H1 (cell line): ENCODE measurements at places on chromosomes 1 and 21. TPM values are rescaled to one million over a fixed set of nuclear protein-coding genes. Genes with fewer than 3 reads are reported as not detected.
A peak's percentile ranks its signal among the peaks of the same experiment; 100 is the strongest.

KRTAP21-2 gene
- total RNA-seq = not detected in 2 replicates

CTSS gene
- total RNA-seq = not detected in 2 replicates

MIXL1 gene
- 1.5 and 2.7 TPM in 2 replicates for total RNA-seq

HES3 gene
- total RNA-seq = 54.3 and 67.9 TPM in 2 replicates

RGS4 gene
- total RNA-seq = 0.46 and 0.74 TPM in 2 replicates

DNA sequence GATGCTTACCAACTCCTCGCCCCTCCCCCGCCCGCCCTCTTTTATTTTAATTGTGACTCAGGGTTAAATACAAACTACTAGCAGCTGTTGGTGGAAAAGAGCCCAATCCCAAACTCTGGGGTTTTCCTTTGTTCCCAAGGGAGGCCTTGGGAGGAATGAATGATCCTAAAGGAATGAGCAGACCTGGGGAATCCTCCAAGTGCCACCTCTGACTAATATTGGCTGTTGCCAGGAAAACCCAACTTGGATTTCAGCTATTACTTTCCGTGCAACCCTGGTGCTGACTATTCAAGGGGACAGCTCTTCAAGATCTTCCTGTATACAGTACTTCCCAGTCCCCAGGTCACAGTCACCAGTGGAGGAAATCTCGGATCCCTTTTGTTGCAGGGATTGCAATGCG lies 1.3 kb upstream of the S100A10 start:
- DNase-seq = no peak

DNA sequence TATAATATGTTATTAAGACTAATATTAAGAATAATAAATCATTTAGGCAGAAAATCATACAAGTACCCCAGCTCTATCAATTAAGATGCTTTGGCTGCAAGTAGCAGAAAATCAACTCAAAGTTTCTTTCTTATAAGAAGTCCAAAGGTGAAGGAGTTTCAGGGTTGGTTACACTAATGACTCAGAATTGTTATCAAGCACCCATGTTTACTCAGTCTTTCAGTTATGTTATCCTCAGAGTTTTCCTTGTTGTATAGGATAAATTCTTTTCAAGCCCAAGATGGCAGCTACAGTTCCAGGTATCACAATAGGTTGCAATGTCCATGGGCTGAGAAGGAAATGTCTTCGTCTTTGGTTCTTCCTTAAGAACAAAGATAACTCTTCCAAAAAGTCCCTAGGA lies 163.6 kb downstream of the TNFSF18 start:
- no peak for DNase-seq

GRCh38 chr1:161941726-161942436 lies 81.8 kb downstream of the OLFML2B start:
- DNase-seq = no peak

DNA sequence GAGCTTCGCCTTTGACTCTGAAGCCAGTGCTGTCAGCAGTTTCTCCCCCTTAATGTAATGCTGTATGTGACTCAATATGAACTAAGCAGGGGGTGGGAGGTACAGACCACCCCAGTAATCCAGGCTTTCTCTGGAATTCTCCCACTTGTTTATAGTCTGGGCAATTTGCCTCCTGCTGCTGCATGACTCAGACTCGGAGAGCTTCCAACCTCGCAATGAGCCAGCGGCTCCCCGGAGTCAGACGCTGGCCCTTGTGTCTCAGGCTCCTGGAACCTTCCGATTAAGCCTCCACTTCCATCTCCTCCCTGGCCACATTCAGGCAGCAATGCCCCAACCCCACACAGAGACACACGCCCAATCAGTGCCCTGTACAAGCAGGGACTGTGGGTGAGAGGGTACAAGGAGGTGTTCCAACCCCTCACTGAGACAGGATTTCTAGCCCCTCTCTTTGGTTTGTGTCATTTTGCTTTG lies 471.7 kb upstream of the VAMP3 start:
- peak; percentile 50 for DNase-seq

DNA sequence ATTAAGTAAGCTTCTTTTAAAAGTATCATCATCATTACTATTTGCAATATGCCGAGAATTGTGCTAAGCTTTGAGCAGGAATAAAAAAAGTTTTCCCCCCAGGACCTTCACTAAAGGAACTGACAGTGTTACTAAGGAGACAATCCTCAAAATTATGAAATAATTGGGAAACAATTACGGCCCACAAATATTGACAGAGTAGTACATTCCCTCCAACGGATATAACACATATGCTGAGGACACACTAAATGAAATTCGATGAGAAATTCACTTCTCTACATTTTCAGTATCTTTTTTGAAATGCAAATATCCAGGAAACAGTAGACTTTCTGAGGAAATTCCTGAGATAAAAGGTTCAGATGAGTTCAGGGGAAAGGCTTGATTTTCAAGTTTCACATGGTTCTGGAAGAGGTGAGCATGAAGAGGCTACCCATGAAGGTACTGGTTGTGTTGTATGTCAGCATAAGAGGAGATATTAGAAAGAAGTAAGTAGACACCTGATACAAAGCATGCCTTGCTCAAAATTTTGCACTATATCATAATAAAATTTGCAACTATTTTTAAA lies 171.2 kb upstream of the NR5A2 start:
- no peak for DNase-seq

DNA sequence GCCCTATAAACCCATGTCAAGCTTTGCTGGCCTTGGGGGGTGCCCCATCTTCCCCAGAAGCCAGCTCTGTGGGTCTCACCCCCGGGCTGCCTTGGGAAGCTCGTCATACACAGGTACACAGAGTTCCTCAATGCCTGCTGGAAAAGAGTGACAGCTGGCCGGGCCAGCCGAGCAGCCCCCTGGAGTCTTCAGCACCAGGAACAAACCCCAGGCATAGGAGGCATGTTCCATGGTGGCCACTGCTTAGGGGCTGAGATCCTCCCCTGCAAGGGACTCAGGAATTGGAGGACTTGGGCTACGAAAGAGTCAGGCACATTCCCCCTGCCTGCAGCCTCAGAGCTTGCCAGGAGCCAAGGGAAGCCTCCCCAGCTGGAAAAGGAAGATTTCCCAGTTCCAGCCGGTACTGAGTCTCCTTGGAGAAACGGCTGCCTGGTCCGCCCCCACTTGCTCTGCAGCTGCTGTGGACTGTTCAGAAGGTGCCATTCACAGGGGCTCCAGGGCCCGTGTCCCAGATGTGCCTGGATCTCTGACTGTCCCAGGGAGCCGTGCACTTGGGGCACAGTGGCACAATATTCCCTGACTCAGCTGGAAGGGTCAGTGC lies 89.5 kb downstream of the STUM start:
- no peak for DNase-seq

DNA sequence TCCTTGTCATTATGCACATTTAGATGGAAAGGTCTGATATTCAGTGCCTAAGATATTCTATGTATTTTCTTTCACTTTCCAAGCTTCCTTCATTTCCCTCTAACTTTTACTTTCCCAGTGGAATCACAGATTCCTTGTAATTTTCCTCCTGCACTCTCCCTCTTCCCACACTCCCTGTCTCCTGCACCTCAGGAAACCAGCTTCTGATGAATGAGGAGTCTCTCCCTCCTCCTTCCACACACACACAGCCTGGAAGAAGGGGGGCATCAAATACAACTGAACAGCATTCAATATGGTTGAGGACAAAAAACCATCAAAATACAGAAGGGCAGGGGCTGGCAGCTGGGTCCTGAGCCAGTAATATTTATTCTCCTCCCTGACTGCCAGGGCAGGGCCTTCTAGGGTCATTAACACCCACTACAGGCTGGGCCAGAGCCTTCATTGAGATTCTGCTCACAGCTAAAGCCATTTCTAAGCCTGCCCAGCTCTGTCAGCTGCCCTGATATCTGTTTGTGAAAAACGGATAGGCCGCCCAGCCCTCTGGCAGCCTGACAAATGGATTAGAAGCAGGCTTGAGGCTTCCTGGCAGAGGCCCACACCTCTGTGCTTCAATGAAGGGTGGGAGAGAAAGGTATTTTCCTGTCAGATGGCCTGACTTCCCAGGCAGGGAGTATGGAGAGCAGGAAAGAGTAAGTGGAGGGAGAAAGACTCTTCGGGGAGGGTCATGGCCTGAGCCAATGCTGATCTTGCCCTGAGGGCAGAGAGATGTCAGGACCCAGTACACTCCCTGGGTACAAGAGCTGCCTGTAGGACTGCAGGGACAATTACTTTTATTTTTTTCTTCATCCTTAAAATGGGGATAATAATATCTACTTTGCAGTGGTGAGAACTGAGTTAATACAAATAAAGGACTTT lies 138.9 kb upstream of the SPATA6 start:
- DNase-seq = no peak

DNA sequence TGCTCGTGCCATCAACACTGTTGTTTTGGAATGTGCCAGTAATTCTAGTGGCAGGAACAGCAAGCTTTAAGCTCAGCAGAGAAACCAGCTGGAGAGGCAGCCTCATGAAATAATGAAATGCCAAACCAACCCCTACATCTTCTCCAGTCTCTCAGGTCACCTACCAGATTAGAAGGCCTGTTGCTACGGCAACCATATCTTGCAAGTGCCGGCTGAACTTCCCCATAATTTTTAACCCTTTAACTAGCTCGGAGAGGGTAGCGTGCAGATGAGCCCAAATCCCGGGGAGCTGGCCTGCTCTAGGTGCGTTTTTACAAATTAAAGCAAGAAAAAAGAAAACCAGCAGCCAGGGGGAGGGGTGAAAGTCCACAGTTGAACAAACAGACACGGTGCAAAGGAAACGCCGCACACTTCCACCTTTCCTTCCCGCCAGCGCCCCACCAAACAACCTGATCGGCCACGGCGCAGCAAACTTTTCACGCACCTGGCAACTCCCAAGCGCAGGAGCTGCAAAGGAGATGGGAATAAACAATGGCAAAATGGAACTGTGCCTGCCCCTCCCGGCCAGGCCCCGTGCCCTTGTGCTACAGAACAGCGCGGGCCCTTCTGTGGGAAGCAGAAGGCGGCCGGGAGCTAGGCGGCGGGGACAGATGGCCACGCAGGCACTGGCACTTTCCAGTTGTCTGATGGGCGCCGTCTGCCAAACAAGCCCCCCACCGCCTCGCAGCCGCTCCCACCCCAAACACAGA lies 50.1 kb downstream of the SSBP3 start:
- DNase-seq = no peak

GRCh38 chr21:46171996-46172862 lies 12.0 kb downstream of the SPATC1L start:
- no peak for DNase-seq

- no peak for DNase-seq
Observed at GRCh38 chr21:26892151-26892550, 46.9 kb upstream of the ADAMTS1 start.

DNA sequence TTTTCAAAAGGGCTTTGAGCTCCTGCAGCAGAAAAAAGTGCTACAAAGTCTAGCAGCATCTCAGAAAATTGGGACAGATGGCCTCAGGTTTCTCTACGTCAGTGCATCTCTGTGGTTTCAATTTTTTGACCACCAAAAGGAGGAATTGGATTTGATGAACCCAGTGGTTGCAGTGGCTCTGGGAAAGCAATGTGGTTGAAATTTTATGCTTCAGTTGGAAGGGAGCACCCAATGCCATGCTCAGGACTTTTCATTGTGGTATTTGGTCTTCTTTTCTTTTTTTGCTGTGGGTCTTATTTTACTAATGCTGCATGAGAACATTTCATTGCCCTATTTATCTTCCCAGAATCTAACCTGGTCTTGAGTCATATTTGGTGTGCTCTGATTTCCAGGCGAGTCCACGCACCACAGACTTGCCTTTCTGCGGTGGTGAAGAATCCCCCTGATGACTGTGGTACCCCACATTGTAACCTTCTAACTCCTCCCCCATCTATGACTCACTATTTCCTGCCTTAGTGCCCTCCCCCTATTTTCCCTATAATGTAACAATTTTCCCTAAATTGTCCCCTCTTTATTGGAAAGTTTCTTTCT lies 56.7 kb downstream of the S1PR1 start:
- no peak for DNase-seq

- no peak for DNase-seq
Observed at GRCh38 chr1:230421481-230421880, 4.7 kb downstream of the PGBD5 start.

DNA sequence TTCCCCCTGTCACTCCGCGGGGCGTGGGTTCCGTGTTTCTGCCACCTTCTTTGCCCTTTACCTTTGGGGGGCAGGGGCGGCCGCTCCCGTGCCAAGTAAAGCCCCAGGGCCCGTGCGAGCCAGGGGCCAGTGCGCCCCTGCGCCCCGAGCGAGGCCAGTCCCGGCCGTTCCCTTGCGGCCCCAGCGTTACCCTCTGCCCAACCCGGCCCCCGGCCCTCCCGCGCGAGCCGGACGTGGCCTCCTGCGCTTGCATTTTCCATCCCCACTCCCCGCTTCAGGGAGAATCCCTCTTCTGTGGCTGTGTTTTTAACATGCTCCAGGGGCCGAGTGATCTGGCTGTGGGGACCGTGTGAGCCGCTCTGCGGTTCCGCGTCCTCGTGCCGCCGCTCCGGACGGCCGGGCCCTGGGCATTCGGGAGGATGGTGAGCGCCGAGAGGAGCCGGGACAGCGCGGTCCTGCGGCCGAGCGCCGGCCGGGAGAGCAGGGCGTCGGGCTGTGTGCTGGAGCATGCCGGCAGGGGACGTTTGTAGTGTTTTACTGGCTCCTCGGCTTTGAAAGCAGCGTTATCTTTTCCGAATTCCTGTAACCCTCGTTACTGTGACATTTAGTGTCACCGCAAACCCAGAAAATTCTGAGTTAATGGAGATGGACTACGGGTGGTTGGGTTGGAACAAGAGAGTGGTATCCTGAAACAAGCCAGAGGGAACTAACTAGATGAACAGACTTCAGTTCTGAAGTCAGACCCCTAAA lies 1.0 kb downstream of the GALNT2 start:
- no peak for DNase-seq

DNA sequence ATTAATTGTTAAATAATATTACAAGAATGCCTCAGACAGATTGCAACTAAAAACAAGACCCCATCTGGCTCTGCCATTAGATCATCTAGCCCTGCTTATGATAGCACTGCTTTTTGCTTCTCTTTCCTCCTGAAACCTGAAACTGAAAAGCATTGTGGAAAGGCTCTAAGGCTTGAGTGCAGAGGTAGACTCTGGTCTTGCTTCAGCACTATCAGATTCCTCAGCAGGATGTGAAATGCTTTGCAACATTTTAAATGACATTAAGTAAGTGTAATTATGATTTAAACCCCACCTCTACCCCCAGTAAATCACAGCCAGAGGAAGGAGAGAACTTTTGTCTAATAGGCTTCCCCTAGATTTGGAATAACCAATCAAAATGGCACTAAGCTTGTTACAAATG lies 32.9 kb downstream of the PHC2 start:
- DNase-seq = no peak

DNA sequence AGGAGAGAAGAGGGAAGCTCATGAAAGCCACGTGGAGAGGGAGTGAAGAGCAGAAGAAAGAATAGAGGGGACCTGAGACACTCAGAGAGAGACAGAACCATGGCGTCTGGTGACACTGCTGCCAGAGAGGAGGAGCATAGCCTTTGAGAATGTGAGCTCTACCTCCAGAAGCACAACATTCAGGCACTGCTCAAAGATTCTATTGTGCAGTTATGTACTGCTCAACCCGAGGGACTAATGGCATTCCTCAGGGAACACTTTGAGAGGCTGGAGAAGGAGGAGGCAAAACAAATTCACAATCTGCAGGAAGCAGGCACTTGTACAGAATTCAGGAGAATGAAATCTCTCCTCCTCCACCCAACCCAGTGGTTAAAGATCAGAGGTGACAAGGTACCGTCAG lies 45.1 kb downstream of the BTBD8 start:
- no peak for DNase-seq
